GM03348 (cell line): ENCODE measurements at places on chromosomes 5 and 9.

DNA sequence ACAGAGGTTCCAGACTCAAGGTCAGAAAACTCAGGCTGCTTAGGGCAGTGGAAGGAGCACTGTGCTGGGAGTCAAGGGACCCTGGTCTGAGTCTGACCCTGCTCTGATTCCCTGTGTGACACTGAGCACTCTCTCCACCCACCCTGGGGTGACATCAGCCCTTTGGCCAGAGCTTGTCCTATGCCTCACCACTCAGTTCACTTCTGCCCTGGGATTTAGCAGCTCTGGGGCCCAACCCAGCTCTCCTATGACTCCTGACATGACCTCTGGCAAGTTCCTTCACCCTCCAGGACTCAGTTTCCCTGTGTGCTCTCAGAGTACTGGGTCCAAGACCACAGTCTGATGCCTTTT lies 63.9 kb downstream of the FAM114A2 start:
- no peak for DNase-seq

GRCh38 chr5:145467446-145467845 lies 367.7 kb downstream of the PRELID2 start:
- no peak for DNase-seq

GRCh38 chr5:39059064-39059463 lies 15.1 kb downstream of the RICTOR start:
- DNase-seq = no peak

DNA sequence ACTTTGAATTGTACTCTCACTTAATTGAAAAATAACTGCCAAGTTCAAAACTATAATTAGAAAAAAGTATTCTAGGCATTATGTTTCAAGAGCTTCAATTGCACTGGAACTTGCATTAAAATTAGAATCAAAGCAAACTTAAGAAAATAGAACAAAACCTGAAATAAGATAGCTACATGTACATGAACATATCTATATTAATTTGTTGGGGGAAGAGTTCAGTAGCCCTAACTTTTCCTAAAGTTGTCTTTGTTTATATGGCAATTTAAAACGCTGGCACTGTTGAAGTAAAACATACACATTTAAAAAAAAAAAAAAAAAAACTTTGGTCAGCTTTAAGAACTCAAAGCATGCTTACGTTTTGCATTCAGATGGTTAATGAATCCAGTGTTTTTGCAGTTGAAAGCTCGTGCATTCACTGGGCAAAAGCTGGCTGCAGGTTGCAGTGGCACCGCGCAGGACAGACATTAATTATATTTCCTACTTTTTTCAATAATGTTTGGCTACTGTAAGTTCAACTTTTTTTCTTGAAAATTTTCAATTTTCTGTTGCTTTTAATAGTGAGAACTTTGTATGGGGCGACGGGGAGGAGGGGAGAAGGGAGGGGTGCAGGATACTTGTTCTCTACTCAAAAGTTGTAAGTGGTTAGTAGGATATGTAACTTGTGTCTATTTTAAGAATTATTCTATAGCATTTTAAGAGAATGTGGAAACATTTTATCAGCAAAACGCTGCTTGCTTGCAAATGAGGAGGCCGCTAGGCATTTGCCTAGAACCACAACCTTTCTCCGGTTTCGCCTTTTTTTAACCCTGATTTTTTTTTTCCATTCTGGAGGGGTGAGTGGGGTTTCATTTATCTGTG lies 3.9 kb downstream of the NR2F1 start:
- no peak for DNase-seq

- DNase-seq = no peak
These were observed 421.9 kb downstream of the HCN1 start for GRCh38 chr5:45274241-45274640.

GRCh38 chr5:151862811-151863472 lies 61.7 kb downstream of the GLRA1 start:
- no peak for DNase-seq

- DNase-seq = no peak
These were observed 158.7 kb downstream of the EBF1 start for GRCh38 chr5:158940977-158941376.
